Chondrocyte (in vitro differentiated cells): ENCODE measurements at places on chromosomes 6 and 20. TPM values are rescaled to one million over a fixed set of nuclear protein-coding genes. Genes with fewer than 3 reads are reported as not detected.

Gene HAO1
- not detected in 3 replicates for total RNA-seq

Gene UST
- total RNA-seq = 17.1 to 22.3 TPM (median 18.1 TPM) in 3 replicates

DNA sequence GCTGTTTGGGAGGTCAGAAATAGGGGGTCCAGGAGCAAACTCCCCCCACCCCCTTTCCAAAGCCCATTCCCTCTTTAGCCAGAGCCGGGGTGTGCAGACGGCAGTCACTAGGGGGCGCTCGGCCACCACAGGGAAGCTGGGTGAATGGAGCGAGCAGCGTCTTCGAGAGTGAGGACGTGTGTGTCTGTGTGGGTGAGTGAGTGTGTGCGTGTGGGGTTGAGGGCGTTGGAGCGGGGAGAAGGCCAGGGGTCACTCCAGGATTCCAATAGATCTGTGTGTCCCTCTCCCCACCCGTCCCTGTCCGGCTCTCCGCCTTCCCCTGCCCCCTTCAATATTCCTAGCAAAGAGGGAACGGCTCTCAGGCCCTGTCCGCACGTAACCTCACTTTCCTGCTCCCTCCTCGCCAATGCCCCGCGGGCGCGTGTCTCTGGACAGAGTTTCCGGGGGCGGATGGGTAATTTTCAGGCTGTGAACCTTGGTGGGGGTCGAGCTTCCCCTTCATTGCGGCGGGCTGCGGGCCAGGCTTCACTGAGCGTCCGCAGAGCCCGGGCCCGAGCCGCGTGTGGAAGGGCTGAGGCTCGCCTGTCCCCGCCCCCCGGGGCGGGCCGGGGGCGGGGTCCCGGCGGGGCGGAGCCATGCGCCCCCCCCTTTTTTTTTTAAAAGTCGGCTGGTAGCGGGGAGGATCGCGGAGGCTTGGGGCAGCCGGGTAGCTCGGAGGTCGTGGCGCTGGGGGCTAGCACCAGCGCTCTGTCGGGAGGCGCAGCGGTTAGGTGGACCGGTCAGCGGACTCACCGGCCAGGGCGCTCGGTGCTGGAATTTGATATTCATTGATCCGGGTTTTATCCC, at the start of gene VEGFA:
Gene VEGFA, plus strand, starts transcription at position 686 of the 846 bp plus-strand sequence.
- DNase-seq = no peak
- H3K27ac ChIP-seq = peak within 1 kb of the TSS; percentile 92
- peaks cover 31% of the 10 kb centered on the region for H3K4me1 ChIP-seq
- peaks cover under 1% of the 10 kb centered on the region for H3K27me3 ChIP-seq
- peaks cover 3% of the 10 kb centered on the region for H3K36me3 ChIP-seq
- peak within 1 kb of the TSS; percentile 91 for H3K4me3 ChIP-seq

Gene OOEP
- total RNA-seq = not detected in 3 replicates

Gene DNAH8
- total RNA-seq = 0.05 to 0.24 TPM (median 0.15 TPM) in 3 replicates

Gene HLA-G
- total RNA-seq = 0.30 to 0.46 TPM in 2 of 3 replicates, not detected in the other

DNA sequence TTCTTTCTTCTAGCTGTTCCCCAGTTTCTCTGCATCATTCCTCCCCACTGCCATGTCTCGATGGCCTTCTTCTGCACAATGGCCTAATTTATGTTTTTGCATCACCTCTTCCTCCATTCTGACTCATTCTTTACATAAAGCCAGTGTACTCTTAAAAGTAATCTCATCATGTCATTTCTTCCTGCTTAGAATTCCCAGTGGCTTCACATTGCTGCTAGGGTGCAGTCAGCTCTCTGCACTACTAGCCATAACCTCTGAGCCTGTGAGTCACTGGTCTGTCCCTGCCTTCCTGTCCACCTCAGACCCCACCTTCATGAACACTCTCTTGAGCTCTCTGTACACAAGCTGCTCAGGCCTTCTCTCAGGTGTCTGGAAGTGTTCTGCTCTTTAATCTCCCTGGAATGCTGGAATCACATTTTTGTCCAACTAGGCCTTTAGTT, 24.1 kb upstream of the TRIM27 start:
- no peak overlapping the region for H3K27ac ChIP-seq
- DNase-seq = no peak
- H3K36me3 ChIP-seq = no peaks in the 10 kb centered on the region

DNA sequence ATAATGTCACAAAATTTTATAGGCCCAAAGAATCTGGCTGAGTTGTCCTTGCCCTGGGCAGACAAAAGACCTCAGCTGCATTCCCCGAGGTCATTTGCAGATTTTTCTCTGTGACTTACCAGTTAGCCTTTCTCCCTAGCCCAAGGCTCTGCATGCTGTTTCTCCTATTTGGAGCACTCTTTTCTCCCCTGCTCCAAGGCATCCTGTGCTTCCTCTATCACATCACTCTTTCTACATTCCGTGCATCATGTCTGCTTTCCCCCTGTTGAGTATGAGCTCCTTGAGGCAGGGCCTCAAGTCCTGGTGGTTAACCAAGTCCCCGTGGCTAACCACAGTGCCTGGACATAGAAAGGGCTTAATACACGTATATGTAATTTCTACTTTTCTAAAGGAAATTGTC, 593 bp upstream of the GSTA3 start:
- H3K27me3 ChIP-seq = no peaks in the 10 kb centered on the region
- H3K36me3 ChIP-seq = no peaks in the 10 kb centered on the region
- no peak overlapping the region for H3K4me3 ChIP-seq
- no peak overlapping the region for H3K27ac ChIP-seq
- DNase-seq = no peak
- H3K4me1 ChIP-seq = no peaks in the 10 kb centered on the region

GRCh38 chr6:150600010-150600300, 270 bp downstream of the PLEKHG1 start:
- H3K4me1 ChIP-seq = peaks cover 12% of the 10 kb centered on the region
- DNase-seq = no peak
- H3K36me3 ChIP-seq = no peaks in the 10 kb centered on the region
- no peak overlapping the region for H3K27ac ChIP-seq
